Body of pancreas (tissue), 4 donors: ENCODE measurements at places on chromosomes 12 and 14. TPM values are rescaled to one million over a fixed set of nuclear protein-coding genes. Genes with fewer than 3 reads are reported as not detected.
A peak's percentile ranks its signal among the peaks of the same experiment; 100 is the strongest.

DNA sequence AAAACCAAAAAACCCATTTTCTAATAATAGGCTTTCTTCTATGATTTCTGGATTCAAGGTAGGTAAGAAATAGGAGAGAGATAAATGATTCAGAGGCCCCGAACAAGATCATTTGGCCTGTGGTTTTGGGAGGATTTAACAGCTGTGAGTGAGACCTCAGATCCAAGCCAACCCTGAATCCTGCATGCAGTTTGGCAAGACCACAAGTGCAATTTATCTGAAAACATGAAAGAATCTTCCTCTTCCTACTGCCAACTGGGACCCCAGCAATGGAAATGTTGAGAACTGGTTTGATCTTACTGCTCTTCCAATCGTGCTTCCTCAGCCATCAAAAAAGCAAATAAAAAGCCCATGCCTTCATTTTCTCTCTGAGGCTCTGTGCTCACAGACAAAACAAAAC, 519.7 kb upstream of the TBX3 start:
- no peak overlapping the region for H3K27ac ChIP-seq
- no peaks in the 10 kb centered on the region for H3K4me1 ChIP-seq
- no peaks in the 10 kb centered on the region for H3K27me3 ChIP-seq
- no peak overlapping the region for H3K4me3 ChIP-seq

DNA sequence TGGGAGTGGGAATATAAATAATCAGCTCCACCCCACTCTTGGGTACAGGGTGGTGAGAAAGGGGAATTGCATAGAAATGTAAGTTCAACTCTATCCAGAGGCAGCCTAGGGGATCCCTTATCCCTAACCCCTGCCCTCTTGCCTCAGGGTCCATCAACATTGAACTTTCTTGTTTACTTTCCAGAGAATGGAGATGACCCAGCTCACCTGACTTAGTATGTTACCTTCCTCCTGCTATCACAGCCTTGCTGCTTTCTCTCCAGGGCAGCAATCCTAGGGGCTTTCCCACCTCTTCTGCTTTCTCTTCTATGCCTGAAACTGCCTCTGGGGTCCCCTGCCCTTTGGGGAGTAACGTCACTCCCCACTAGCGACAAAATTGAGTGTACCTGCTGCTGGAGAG, 2.7 kb downstream of the LRP1 start:
- H3K4me1 ChIP-seq, result peaks cover 15% of the 10 kb centered on the region
- no peaks in the 10 kb centered on the region for H3K36me3 ChIP-seq
- no peaks in the 10 kb centered on the region for H3K27me3 ChIP-seq
- no peak for DNase-seq
- no peak overlapping the region for H3K4me3 ChIP-seq
- no peak overlapping the region for H3K27ac ChIP-seq

DNA sequence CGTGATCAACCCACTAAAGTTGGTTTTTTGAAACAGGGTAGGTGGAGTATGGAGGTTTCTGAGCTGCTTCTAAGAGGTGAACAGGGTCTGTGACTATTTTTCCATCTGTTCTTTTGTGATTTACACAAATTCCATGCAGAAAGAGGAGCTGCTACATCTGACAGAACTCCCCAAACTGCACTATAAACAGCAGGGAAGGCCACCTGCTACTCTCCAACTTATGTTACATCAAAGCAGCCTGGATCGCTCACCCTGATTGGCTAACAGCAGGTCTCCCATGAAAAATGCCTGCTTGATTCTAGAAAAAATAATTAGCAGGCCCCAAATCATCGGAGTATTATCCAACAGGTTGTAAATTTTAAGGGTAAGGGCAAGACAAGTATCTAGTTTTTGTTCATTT, 282.9 kb upstream of the FLRT2 start:
- H3K27me3 ChIP-seq, result no peaks in the 10 kb centered on the region
- no peak overlapping the region for H3K4me3 ChIP-seq
- DNase-seq, result no peak
- no peak overlapping the region for H3K27ac ChIP-seq
- H3K36me3 ChIP-seq, result no peaks in the 10 kb centered on the region

- no peaks in the 10 kb centered on the region for H3K36me3 ChIP-seq
- no peak for DNase-seq
- peak overlapping the region; percentile 20 for H3K27ac ChIP-seq
- H3K4me3 ChIP-seq, result no peak overlapping the region
- H3K4me1 ChIP-seq, result peaks cover 51% of the 10 kb centered on the region
- no peaks in the 10 kb centered on the region for H3K27me3 ChIP-seq
These were observed 477.5 kb downstream of the RAD51B start for GRCh38 chr14:68297039-68297438.

DNA sequence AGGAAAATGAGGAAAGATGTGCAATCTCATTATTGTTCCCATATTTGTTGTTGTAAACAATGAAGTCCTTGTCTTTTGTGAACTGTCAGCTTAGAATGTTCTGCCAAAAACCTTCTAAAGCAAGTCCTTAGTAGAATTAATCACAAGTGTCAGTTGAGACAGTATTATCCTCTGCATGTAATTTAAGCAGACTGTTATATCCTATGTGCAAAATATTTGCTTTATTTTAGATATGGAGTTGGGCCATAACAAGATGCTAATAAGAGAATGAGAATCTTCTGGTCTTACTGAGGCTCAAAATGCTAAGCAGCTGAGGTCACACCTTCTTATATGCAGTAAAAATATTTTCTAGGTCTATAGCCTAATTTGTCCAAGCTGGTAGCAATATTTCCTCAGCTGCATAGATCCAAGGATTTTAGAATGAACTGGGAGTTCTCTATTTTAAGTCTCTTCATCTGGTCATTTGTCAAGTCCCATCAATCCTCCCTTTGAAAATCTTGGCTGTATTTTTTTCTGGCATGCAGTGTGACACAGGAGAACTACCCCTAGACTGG, 222.3 kb upstream of the NAV3 start:
- no peak overlapping the region for H3K27ac ChIP-seq
- H3K4me1 ChIP-seq, result no peaks in the 10 kb centered on the region
- H3K4me3 ChIP-seq, result no peak overlapping the region
- no peaks in the 10 kb centered on the region for H3K27me3 ChIP-seq
- H3K36me3 ChIP-seq, result no peaks in the 10 kb centered on the region

DLGAP5 gene
- not detected for total RNA-seq

DNA sequence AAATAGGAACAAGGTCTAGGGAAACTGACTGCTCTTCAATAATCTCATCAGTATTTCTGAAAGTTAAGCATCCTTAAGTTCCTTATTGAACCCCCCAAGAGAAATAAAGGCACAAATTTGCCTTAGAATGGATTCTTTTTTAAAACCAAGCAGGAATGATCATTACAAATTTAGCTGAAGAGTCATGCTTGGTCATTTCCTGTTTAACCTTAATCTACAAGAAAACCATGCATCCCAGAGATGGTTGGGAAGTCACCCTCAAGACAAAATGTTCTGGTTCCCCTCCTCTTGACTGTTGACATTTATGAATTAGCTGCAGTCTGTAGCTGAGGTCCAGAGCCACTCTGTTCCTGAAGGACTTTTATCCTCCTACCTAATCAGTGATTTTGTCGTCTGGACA, 291.8 kb upstream of the G2E3 start:
- no peaks in the 10 kb centered on the region for H3K27me3 ChIP-seq
- no peak overlapping the region for H3K4me3 ChIP-seq
- DNase-seq, result no peak
- H3K4me1 ChIP-seq, result peaks cover 7% of the 10 kb centered on the region

CCDC196 gene
- total RNA-seq, result 3.4 TPM

DNA sequence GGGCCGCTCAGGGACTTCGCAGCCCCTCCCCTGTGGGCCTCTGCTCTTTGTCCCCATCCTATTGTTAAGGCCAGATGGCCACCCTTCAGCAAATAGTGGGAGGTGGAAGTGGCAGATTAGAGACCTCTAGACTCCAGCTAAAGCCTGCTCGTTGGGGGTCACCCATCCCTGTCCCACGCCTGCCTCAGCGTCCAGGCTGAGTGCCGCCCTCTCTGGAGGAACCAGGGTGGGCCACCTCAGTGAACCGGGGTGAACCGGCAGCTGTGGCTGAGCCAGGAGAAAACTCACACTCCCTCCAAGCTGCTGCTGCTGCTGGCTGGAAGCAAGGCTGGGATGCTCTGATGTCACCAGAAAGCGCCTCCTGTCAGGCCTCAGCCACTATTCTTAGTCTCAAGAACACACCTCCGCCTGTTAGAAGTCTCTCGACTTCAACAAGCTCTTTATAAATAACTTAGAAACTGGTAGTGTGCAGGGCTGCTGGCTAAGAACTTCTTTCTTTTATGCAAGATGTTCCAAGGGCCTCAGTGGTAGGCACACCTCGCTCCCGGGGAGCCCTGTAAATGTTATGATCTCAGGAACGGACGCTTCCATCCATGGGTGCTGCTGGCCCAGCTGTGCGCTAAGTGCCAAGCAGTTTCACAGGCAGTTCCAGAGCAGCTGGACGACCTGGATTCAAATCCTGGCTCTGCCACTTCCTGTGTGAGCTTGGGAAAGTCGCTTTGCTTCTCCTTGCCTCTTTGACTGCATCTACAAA, 19.8 kb upstream of the TESC start:
- no peak for DNase-seq
- peaks cover 13% of the 10 kb centered on the region for H3K4me1 ChIP-seq
- no peak overlapping the region for H3K27ac ChIP-seq

TSPAN11 gene
- 0.26 TPM for total RNA-seq

DNA sequence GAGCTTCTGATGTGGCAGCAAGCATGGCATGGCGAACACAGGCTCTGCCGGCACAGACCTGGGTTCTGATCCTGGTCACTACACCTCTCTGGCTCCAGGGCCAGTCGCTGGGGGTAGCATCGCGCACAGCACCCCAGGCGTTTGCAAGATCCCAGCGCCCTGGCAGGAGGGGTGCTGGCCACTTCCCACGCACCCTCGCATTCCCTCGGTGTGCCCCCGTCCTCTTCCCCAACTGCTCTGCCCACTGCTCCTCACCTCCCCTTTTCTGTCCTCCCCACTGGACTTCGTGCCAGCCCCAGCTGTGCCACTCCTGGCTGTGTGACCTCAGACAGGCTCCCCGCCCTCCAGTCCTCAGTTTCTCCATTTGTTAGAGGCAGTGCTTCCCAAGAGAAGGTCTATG, 2.8 kb downstream of the CDK2AP1 start:
- H3K36me3 ChIP-seq, result peaks cover 3% of the 10 kb centered on the region
- peaks cover 36% of the 10 kb centered on the region for H3K4me1 ChIP-seq
- DNase-seq, result no peak
- no peak overlapping the region for H3K27ac ChIP-seq
- H3K4me3 ChIP-seq, result no peak overlapping the region
- no peaks in the 10 kb centered on the region for H3K27me3 ChIP-seq

DNA sequence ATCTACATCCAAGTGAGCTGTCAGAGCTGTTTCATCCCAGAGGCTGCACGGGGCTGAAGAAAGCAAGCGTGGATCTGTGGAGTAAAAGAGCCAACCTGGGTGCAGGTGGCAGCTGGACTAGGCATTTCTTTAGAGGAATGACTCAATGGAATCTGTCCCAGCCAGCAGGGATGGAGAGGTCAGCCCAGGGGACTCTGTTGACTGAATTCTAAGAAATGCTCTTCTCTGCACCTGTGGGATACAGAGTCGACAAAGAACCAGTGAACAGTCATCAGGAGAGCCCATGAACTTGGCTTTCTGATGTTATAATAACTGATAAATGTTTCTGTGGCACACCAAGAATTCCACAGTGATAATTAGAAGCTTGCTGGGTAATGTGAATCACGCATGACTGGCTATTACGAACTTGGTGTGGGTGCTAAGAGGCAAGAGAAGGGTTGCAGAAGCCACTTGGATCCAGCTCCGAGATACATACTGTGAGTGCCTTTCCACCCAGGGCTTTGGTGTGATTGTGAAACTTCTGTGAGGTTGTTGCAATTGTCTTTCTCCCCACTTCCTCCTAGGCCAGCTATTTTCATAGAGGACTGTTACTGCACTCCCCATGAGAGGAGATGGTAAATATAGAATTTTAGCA, 16.2 kb downstream of the PYGL start:
- H3K36me3 ChIP-seq, result no peaks in the 10 kb centered on the region
- no peaks in the 10 kb centered on the region for H3K4me1 ChIP-seq
- peak; percentile 64 for DNase-seq
- H3K27me3 ChIP-seq, result no peaks in the 10 kb centered on the region

DNA sequence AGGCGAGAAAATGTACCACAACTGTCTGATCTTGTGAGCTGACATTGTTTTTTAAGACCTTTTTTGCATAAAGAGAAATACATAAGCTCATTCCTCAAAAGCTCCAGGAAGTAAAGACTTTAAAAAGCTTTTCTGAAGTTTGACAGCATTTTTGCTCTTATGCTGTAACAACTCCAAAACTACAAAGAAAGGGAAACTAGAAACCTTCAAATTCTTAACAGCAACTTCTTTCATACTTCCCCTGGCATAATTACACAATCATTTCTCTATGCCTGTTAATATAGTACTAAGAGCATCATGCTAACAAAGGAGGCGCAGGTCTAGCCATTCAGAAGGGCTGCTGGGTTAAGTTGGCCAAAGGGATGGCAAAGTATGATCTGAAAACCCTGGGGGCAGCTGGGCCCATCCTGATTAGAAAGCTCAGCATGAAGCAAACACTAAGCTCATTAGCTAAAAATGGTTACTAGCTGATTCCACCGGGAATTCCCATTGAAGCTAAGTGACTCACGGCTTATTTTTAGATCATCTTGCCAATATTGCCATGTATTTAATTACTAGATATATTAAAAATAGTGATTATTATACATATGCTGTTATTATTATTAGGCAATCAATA, 26.1 kb upstream of the ANP32D start:
- no peaks in the 10 kb centered on the region for H3K27me3 ChIP-seq
- DNase-seq, result no peak
- H3K4me3 ChIP-seq, result no peak overlapping the region
- H3K36me3 ChIP-seq, result no peaks in the 10 kb centered on the region
- H3K27ac ChIP-seq, result no peak overlapping the region

DNA sequence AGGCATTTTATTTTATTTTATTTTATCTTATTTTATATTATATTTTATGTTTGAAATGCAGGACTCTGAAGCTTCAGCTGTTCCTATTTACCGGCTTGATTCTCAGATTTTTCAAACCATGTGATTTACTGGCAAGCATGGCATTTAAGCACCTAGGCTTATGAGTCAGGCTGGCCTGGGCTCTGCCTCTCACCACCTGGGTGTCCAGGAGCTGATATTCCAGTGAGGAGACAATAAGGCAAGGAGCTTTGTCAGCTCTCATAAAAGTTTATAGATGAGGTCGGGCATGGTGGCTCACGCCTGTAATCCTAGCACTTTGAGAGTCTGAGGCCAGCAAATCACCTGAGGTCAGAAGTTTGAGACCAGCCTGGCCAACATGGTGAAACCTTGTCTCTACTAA, 2.1 kb downstream of the DAO start:
- no peak overlapping the region for H3K27ac ChIP-seq
- no peaks in the 10 kb centered on the region for H3K36me3 ChIP-seq
- H3K4me1 ChIP-seq, result no peaks in the 10 kb centered on the region

- no peaks in the 10 kb centered on the region for H3K4me1 ChIP-seq
- no peaks in the 10 kb centered on the region for H3K36me3 ChIP-seq
- H3K27me3 ChIP-seq, result no peaks in the 10 kb centered on the region
- H3K4me3 ChIP-seq, result no peak overlapping the region
These were observed 24.2 kb upstream of the RNASE3 start for GRCh38 chr14:20866963-20867362.

TGM1 gene
- total RNA-seq, result 2.9 TPM

TESPA1 gene
- total RNA-seq, result not detected

GRCh38 chr12:114209861-114210260, 196.1 kb downstream of the TBX5 start:
- no peaks in the 10 kb centered on the region for H3K4me1 ChIP-seq
- H3K27me3 ChIP-seq, result no peaks in the 10 kb centered on the region
- H3K4me3 ChIP-seq, result no peak overlapping the region
- no peak for DNase-seq
- no peaks in the 10 kb centered on the region for H3K36me3 ChIP-seq
- no peak overlapping the region for H3K27ac ChIP-seq

L3HYPDH gene
- total RNA-seq, result 42.0 TPM

KRT72 gene
- total RNA-seq, result not detected
